Activated T-cell treated with anti-CD3 and anti-CD28 coated beads, Interleukin-2, amount 50 U/mL, for 48 hours (primary cell): ENCODE measurements at places on chromosomes 7 and 10.

DNA sequence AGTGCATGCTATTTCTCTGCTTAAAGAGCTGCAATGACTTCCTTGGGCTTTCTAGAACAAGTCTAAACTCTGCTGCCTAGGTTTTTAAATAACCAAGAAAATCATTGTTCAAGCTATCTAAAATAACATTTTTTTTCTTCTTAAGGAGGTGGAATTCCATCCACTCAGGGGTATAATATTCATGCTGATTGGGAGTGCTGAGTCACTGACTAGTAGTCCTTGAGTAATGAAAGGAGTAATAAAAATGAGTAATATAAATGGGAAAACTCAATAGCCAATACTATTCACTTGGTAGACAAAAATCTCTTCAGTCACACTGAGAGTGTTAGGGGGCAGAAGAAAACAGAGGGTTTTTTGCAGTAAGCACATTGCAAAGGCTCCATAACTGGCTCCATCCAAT lies 72.0 kb downstream of the GFRA1 start:
- DNase-seq: no peak

DNA sequence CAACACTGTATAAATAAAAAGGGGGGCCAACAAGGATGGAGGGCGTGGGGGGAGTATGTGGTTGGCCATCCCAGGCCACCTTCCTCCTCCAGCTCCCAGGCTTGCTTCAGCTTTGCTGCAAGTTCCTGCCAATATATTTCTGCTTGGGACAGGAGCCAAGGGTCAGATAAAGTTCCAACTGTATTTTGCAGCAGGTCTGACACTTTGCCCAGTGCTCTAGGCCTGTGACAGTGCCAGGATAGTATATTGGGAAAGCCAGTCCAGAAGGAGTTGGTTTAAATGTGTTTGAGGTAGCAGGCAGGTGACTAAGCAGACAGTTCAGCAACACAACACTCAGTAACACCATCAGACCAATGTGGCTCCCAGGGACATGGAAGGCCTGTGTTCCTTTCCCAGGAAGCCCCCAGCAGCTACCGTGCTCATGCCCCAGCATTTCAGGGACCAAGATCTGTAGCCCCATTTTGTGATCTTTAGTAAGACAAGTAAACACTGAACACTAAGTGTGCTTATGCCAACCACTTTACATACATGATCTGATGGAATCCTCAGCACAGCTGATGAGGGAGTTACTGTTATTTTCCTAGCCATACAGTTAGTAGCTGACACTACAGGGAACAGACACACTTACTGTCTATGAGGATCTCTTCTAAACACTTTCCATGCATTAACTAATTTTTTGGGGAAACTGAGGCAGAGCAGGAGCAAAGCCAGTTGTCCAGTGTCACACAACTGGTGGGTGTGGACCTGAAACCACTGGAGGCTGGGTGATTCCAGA lies 38.9 kb downstream of the DNAJB12 start:
- DNase-seq: no peak

GRCh38 chr7:121436688-121437087 lies 40.6 kb upstream of the FAM3C start:
- DNase-seq: no peak

- no peak for DNase-seq
Measured at GRCh38 chr10:8150401-8150905, 96.0 kb downstream of the GATA3 start.

DNA sequence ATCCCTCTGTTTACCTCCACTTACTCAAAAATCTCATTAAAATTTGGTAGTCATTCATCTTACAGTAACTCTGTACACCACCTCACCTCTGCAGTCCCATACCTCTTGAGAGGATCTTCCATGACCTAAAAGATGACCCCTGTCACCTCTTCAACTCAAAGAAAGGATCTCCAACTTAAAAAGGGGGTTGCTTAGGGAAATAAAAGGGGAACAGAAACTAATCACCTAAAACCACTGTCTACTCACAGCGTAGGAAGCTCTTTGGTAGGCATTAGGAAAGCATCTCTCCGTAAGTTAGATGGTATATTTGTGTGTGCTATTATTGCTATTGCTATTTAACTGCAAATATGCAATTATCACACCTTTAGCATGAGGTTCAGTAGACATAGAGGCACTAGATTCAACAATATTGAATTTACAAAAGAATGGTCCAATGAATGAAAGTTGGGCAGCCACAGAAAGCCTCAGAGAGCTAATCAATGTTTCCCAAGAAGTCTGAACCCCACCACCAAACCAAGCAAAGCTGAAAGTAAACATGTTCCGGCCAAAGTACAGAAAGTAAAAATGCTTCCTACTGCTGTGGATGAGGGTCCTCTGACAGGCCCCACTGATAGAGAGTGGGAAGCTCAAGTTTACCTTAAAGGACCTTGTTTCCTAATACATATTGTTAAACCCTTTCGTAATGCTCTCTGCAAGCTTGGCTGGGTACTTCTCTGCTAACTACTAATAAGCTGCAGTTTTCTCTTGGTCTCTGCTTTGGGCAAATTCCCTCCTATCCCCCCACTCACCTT lies 105.8 kb downstream of the GRM8 start:
- no peak for DNase-seq

- DNase-seq: no peak
Measured at GRCh38 chr7:26492816-26493215, 201.2 kb downstream of the SNX10 start.

DNA sequence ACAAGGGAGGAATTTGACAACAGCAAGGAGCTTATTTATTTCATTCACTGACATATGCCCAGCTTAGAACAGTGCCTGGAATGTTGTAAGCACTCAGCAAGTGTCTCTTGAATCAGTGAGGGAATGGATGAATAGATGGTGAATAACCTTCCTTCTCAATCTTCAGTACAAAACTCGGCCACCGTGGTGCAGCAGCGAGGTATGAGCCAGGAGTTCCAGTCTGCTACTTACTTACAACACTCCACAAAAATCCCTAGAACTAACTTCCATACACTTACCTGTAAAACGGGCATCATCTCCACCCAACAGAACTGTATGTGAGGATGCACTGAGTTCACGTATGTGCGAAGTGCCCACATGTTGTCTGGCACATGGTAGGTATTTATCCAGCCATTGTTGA lies 237.4 kb downstream of the WDR11 start:
- DNase-seq: no peak

- DNase-seq: no peak
Measured at GRCh38 chr10:34589275-34589674, 225.8 kb downstream of the PARD3 start.

DNA sequence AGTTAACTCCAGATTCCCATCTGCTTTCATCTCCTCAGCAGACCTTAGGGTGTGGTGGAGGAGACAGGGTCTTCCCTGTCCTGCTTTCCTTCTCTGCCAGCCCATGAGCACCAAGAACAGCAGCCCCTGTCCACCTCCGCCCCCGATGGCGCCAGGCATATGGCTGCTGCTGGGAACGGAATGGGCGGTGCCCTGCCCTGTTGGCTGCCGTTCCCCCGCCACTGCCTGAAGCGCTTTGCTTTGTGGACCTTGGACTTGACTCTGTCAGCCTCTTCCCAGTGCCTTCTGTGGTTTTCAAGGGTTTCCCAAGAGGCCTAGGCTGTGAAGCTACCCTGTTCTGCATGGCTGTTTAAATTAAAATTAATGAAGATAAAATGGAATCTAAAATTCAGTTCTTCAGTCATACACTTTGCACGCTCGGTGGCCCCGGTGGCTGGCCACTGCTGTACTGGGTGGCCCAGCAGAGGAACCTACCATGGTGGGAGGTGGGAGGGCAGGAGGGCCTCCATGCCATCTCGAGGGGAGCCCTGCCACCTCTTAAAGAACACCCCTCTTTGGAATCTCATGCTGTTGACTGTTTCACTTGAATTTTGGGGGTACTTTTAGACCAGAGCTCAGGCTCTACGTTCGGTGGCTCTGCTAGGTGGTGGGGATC lies 78.7 kb downstream of the NKX6-2 start:
- no peak for DNase-seq

GRCh38 chr10:69409968-69410367 lies 6.8 kb downstream of the TACR2 start:
- no peak for DNase-seq

GRCh38 chr7:55508221-55509011 lies 63.9 kb downstream of the VOPP1 start:
- DNase-seq: peak; percentile 46

- peak; percentile 44 for DNase-seq
Measured at GRCh38 chr7:23404546-23405239, 65.6 kb downstream of the IGF2BP3 start.

DNA sequence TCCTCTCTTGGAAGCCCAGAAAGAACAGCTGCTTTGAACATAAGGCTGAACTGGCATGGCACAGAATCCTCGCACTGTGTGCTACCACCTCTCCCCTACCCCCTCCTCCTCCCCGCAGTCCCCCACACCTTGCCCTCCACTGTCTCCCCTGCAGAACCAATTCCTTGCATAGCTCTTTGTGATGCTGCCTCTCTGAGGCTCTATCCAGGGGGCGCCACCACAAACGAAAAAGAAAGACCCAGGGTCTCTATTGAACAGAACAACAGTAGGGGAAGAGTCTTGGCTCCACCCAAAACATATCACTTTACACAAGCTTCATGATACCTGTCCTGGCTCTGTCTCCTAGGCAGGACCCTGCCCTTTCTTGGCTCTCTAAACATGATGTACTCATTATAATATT lies 26.2 kb upstream of the EBLN1 start:
- DNase-seq: no peak

DNA sequence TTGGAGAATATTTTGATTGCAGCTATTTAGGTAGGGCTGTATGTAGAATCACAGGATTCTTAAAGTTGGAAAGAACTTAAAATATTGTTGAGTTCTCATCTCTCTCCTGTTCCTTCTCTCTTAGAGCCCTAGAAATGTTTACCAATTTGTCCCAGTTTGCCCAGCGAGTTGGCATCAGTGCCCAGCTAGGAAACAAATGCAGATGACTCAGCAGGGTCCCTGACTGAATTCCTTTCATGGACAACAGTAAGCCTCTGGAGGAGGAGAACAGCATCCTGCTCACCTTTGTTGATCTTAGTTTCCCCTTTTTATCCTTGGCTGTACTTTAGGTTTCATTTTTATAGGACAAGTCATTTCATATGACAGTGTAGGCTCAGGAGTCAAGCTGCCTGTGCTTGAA lies 89.3 kb downstream of the SEC23IP start:
- no peak for DNase-seq

- no peak for DNase-seq
Measured at GRCh38 chr10:99975942-99976809, 33.6 kb downstream of the DNMBP start.

DNA sequence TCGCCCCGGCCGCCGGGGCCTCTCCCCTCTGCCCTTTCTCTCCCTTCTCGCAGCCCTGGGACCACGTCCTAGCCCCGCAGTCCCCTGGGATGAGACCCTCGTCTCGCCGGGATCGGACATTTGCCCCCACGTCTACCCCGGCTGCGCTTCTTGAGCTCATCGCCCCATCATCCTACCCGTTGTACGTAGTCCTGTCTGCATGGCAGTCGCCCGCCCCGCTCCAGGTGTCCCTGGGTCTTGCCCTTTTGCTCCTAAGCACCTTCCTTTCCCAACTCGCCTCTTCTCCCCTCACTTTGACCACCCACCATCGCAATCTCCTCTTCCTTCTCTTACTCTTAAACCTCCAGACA lies 582 bp downstream of the TPST1 start:
- DNase-seq: no peak

GRCh38 chr10:12656518-12657142 lies 307.3 kb downstream of the CAMK1D start:
- no peak for DNase-seq

- peak; percentile 87 for DNase-seq
Measured at GRCh38 chr7:142535123-142535779, 214.0 kb upstream of the PRSS1 start.

DNA sequence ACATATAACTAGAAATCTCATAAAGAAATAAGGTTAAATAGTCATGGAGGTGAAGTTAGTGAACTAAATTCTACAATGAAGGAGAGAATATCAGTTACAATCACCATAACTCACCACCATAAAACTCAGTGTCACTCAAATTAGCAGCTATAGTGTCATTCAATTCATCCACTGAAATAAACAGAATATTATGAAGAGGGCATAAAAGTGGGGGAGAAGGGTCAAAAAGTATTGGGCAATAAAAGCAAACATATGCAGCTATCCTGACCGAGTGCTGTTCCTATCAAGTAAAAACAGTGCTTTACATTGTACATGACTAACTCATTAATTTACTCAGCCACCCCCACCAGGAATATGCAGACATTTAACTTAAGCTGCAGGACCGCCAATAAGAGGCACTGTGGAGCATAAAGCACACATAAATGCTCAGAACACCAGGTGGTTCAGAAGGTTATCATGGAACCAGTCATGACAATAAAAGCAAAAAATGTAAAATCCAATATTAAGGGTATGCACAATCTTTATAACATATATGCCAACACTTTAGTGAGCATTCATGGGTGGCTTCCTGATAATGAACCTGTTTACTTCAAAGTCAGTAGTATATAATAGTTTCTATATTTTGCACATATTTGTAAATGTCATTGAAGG lies 95.5 kb upstream of the LAMB4 start:
- no peak for DNase-seq

GRCh38 chr10:108180878-108181277 lies 1016.4 kb upstream of the SORCS1 start:
- no peak for DNase-seq

GRCh38 chr10:110363572-110364411 lies 59.1 kb upstream of the SMNDC1 start:
- DNase-seq: peak; percentile 60

GRCh38 chr7:105590793-105591192 lies 9.5 kb upstream of the EFCAB10 start:
- DNase-seq: no peak

DNA sequence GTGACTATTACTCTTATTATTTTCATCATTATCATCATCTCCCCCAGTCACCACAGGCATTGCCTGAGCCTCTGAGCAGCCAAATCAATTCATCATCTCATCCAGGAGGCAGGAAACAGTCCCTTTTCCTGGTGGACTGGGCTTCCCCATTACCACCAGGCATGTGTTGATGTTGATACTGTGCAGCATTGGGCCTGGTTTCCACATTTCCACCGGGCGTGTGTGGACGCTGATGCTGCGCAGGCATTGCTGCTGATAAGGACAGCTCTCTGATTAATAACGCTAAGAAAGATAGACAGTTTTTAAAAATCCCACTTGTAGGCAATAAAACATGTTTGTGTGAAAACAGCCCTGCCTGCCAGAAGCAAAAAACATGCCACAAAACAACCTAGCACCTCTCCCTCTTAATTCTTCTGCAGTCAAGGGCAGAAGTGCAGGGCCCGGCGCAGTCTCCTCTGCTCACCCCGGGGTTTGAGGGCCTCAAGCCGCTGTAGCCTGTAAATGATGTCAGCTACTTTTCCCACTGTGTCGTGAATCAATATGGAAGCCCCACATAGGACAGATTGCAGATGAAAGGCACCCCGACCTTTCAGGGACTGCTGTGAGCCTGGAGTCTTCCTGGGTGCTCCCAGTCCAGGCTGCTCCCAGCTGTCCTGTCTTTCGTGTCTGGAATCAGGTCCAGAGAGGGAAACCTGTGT lies 216.0 kb downstream of the WDR37 start:
- no peak for DNase-seq

- DNase-seq: no peak
Measured at GRCh38 chr7:66355756-66356155, 150.6 kb downstream of the TPST1 start.

- no peak for DNase-seq
Measured at GRCh38 chr7:89503281-89503680, 651.0 kb upstream of the STEAP1 start.
